MM.1S (cell line): ENCODE measurements at places on chromosomes 3 and 15.

DNA sequence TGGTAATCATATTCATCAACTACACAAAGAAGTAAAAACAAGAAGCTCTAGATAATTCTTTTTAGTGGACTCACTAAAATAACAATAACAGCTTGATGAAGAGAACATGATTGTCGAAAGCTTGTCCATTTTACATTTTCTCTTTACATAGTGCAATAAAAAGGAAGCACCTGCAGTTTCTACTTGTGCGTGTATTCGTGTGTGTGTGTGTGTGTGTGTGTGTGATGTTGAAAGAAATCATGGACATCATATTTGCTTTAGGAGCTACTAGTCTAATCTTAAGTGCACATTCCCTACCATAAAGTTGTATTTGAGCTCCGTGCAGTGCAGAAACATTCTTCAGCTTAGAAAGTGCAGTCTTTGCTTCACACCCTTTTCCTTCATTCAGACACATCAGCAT lies 288.8 kb downstream of the ZBTB20 start:
- DNase-seq, result no peak

- DNase-seq, result no peak
Observed at GRCh38 chr3:21779909-21780308, 28.9 kb upstream of the ZNF385D start.

DNA sequence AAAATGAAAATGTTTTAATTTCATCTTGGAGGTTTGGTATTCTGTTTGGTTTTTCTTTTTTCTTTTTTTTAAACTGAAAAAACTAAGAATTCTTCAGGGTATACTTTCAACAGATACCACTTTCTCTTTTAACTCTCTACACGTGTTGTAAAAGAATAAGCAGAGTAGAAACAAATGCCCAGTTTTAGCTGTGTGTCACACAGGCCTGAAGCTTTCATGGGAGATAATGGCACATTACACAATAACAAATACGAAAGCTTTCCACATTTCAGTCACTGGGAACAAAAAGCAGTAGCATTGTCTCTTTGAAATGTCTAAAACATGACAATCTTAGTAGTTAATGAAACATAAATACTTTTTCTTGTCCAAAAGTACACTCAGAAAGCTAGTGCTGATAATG lies 818.5 kb downstream of the TBL1XR1 start:
- no peak for DNase-seq

GRCh38 chr3:128549283-128550112 lies 56.5 kb upstream of the GATA2 start:
- no peak for DNase-seq

DNA sequence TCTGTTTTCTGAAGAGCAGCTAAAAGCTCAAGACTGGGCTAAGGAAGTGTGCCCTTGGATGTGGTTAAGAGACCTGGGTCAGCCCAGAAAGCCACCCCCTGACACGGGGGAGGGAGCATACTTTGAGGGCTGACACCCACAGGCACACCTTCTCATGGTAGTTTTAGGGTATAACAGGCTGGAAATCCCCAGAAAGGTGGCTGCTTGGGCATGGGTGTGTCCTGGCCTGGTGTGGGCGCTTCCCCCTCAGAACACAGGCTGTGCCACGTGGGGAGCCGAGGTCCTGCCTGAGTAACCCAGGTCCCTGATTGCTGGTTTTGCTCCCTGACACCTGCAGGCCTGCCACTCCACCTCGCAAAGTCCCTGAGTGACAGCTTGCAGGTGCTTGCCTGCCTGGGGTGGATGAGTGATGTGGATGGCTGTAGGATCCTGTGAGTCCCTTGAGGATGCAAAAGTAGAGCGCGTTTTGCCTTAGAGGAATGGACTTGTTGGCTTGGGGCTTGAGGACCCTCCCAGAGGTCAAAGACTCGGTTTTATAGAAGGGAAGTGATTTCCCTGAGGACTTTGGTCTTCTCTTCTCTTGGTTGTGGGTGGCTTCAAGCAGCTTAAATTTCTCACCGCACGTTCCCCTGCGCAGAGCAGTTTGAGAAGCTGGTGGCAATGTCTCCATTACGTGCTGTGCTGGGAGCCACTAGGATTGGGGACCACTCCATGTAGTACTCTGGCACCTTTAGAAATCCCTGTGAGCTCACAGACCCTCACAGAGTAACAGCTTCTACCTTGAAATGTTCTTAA lies 94.4 kb downstream of the DNASE1L3 start:
- DNase-seq, result peak; percentile 94

DNA sequence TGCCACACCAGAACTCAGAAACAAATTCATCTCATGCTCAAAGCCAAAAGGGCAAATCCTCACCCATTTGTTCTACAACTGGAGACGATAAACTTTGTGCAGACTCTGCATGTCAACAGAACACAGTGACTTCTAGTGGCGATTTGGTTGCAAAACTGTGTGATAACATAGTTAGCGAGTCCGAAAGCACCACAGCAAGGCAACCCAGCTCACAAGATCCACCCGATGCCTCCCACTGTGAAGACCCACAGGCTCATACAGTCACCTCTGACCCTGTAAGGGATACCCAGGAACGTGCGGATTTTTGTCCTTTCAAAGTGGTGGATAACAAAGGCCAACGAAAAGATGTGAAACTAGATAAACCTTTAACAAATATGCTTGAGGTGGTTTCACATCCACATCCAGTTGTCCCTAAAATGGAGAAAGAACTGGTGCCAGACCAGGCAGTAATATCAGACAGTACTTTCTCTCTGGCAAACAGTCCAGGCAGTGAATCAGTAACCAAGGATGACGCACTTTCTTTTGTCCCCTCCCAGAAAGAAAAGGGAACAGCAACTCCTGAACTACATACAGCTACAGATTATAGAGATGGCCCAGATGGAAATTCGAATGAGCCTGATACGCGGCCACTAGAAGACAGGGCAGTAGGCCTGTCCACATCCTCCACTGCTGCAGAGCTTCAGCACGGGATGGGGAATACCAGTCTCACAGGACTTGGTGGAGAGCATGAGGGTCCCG lies 199.7 kb downstream of the AKAP13 start:
- DNase-seq, result no peak

DNA sequence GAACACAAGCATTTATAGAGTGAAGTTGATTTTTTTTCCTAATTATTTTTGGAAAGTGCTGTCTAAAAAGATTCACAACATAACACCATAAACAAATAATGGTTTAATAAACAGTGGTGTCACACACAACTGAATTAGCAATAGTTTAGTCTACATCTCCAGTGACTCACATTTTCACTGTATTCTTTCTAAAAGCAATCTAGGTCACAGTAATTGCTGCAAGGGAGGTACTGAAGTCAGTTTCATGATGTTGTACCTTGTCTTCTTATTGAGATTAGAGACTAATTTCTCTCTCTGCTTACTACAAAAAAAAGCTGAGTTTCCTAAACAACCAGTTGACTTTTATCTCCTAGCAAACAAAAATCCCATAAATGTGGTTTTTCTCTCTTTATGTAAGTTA lies 29.6 kb downstream of the PLSCR4 start:
- DNase-seq, result no peak

GRCh38 chr3:120093119-120093910 lies 932 bp downstream of the GSK3B start:
- no peak for DNase-seq

- no peak for DNase-seq
Observed at GRCh38 chr15:96549136-96549535, 218.6 kb downstream of the NR2F2 start.
